ENCODE measurements at places on chromosomes 11 and 22. TPM values are rescaled to one million over a fixed set of nuclear protein-coding genes. Genes with fewer than 3 reads are reported as not detected.

Gene PATE4
- total RNA-seq, result not detected

Gene KCNJ11
- 5.7 TPM for total RNA-seq

DNA sequence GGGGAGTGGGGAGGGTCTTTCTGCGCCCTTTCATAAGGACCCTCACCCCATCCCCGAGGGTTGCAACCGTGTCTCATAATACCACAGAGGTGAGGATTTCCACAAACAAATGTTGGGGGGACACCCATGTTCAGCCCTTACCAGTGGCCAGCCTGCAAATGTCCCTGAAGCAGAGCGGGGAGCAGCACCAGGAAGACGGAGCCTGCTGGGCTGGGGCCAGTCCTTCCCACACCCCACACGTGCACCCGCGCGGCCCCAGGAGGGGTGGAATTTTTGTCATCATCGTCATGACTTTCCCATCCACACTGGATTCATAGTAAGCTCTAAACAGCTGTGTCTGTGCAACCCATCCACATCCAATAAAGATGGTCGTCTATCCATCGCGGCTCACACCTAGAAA is 409.8 kb downstream of the BRD1 start:
- DNase-seq, result no peak

- no peak for DNase-seq
These were observed 696.6 kb downstream of the KCNA4 start for GRCh38 chr11:29320196-29320595.

Gene HBG1
- not detected for total RNA-seq

Gene RHOD
- total RNA-seq, result not detected

DNA sequence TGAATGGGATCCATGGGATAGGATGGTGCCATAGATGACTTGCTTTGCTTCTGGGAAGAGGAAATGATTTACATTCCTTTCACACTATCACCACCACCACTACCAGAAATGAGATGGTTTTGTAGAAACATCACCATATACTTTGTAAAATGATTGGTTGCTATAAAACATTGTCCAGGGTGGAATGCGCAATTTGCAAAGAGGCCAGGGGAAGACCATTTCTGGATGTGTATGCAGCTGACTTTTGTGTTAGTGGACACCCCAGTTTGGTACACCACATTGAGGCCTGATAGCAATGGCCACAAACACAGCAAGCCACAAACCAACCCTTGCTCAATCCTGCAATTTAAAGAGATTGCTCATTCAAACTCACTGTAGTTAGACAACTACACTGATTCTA is 56.7 kb upstream of the RCN1 start:
- DNase-seq, result no peak

DNA sequence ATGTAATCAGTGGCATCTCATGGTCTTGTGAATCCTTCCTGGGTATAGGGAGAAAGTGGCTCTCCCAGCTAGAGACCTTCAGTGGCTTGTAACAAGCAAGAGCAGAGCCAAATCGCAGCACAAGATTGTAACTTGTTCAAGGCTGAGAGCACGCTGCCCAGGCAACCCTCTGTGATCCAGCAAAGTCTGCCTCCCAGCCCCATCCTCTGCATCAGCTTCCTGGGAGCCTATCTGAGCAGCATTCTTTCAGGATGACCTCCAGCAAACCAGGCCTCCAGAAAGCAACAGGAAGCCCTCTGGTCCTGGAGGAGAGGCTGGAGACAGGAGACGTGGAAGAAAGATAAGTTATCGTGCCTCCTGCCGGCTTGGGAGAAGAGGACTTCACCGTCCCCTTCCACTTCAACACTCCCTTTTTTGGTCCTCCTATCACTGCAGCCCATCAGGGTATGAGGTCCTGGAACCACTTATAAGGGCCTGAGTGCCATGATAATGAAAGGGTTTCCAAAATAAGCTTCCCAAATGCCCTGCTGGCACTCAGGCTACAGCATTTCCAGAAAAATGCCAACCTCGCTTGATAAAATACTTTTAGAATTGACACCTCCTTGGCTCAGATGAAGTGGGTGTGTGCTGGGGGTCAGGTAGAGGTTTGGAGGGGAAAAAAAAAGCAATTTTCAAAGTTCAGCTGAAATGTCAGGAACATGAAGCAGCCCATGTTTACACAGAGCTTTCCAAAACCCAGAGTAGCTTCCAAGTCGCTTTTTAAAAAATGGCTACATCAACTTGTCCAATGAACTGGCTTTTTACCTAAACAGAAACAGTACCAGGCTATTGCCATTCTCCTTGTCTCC is 80.2 kb downstream of the PLEKHA7 start:
- DNase-seq, result no peak

Gene SLC15A3
- 2.2 TPM for total RNA-seq

Gene HTR3A
- not detected for total RNA-seq

Gene NUP98
- 106 TPM for total RNA-seq

Measured in activated CD8-positive, alpha-beta T cell treated with anti-CD3 and anti-CD28 coated beads, Interleukin-2, amount 10 ng/mL, durations not matched to agents 7 days and 5 days (primary cell).